ENCODE measurements at places on chromosomes 12 and 14.

DNA sequence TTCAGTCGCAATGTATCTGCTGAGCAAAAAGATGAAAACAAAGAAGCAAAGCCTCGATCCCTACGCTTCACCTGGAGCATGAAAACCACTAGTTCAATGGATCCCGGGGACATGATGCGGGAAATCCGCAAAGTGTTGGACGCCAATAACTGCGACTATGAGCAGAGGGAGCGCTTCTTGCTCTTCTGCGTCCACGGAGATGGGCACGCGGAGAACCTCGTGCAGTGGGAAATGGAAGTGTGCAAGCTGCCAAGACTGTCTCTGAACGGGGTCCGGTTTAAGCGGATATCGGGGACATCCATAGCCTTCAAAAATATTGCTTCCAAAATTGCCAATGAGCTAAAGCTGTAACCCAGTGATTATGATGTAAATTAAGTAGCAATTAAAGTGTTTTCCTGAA lies 19.8 kb downstream of the CKB start:
- no peak for DNase-seq

DNA sequence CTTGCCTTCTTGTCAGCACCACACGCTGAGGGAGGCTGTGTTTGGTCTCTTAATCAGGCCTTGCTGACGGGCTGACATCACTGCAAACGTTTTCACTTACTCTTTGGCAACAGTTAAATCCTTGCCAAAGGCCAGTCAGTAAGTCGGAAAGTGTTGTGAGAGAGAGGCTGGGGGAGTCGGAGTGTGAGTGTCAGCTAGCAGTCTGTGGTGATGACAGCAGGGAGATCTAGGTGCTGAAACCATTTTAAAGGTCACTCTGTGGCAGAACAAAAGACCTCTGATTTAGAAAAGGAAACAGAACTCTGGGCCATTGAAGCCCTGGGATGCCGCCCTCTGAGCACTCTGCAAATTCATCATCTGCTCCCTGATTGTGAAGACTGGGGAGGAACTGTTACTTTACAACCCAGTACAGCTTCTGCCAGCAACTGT lies 143.5 kb downstream of the PAX9 start:
- DNase-seq = no peak

DNA sequence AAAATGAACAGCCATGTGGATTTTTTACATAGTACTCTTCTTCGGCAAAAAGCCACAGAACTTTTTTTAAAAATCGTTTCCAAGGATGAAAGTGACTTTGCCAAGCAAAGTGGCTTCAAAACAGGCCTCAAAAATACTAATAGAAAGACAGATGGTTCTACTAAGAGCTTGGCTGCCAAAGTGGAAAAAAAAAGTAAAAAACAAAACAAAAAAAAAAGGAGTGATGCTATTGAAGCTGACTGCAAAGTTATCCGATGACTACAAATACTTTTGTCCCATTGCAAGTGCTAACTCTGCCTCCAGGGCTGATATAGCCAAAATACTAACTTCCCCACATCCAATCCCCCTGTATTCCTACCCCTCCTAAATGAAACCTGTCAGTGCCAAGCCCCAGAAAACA lies 277.6 kb downstream of the SOX5 start:
- no peak for DNase-seq

DNA sequence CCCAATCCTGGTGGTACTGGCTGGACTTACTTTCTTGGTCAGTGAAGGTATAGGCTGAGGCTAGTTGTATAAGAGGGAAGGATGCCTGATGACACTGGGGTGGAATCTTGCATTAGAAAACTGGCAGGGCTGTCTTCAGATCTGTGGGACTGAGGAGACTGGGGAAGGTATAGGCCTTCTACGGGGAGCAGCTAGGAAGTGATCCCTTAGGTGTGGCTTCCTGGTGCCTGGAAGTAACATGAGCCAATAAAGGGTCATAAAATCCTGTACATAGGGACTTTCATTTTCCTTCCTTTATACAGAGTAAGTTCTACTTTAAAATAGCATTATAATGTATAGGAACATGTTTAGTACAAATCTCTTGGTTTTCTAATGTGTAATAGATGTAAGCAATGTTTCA lies 716.8 kb downstream of the LRFN5 start:
- no peak for DNase-seq

DNA sequence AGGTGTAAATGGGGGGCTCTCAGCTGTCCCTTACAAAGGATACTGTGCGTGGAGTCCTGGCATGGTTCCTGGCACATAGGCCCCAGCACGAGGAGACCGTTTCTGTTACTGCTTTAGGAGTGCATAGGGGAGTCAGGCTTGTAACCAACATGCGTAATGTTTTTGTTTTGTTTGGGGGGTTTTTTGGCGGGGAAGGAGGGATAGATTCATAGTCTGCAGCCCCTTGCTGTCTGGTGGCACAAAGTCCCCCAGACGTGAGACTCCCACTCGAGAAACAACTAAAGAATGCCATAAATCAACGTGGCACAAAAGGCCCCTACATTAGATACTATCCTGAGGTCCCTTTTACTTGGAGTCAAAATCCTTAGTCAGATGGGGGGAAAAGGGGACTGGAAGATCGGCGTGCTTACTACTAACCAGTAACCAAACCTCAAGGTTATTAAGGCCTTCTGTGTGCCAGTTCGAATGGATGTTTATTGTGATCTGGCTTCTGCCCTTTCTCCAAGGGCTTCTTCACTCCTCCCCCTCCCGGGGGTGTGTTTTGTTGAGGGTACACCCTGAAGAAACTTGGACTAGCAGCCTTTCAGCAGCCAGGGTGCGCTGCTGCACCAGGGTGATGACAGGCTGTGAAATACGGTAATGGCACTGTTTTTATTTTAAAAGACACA lies 874 bp downstream of the ISCU start:
- peak; percentile 91 for DNase-seq
